ENCODE measurements at places on chromosomes 3 and 15.
A peak's percentile ranks its signal among the peaks of the same experiment; 100 is the strongest.

- no peak for DNase-seq
Observed at GRCh38 chr15:72313881-72314280, 6.1 kb downstream of the CELF6 start.

GRCh38 chr3:47429476-47430270 is 46.1 kb downstream of the SCAP start:
- no peak for DNase-seq

DNA sequence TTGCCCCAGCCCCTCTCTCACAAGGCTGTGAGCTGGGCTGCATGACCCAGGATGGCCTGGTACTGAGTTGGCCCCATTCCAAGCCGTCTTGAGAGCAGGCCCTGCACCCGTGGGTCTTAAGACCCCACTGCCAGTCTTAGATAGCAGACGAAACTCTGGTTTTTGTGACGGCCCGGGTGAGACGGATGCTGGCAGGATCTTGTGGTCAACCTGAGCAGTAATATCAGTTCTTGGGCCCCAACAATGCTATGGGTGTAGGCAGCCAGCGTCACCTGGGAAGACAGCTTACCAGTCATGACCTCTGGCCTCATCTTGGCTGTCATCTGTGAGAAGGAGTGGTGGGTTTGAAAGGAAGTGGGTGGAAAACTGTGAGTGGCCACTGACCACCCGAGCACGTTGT is 305.8 kb downstream of the ARRDC4 start:
- DNase-seq: no peak

GRCh38 chr3:128603811-128604775 is 46.5 kb downstream of the RPN1 start:
- DNase-seq: peak; percentile 96

GRCh38 chr3:20878691-20879090 is 692.7 kb upstream of the SGO1 start:
- no peak for DNase-seq

- DNase-seq: peak; percentile 56
Observed at GRCh38 chr3:17974206-17974841, 231.9 kb upstream of the TBC1D5 start.

GRCh38 chr3:134009345-134010000 is 20.3 kb downstream of the SLCO2A1 start:
- no peak for DNase-seq

DNA sequence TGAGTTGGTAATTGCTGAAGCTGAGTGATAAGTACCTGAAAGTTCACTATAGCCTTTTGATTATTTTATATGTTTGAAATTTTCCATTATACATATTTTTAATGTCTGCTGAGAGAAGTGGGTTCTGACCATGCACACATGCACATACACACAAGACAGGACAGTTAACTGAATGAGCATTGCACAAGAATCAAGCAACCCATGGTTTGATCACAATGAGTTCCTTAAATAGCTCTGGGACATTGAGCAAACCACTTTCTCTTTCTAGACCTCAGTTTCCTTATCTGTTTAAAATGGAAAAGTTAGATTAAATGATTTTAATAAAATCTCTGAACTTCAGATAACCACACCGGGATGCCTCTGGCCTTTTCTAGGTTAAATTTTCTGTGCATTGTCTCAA is 26.7 kb downstream of the SNTN start:
- DNase-seq: peak; percentile 96

DNA sequence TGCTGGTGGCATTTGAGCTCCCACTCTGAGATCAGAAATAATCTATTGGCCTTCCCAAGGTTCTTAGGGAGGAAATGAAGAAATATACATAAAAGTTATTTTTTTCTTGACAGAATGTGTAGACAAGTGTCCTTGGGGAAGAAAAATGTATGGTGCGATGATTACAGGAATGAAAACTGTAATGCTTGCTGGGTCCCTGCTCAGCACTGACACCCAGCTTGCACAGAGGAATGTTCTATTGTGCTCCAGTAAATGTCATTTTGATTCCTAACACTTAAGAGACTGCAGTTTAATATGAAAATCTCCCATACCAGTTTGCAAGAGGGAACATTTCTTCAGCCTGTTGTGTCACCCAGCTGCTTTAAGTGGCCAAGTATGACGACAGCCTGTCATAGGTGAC is 271.3 kb upstream of the TPM1 start:
- DNase-seq: no peak

DNA sequence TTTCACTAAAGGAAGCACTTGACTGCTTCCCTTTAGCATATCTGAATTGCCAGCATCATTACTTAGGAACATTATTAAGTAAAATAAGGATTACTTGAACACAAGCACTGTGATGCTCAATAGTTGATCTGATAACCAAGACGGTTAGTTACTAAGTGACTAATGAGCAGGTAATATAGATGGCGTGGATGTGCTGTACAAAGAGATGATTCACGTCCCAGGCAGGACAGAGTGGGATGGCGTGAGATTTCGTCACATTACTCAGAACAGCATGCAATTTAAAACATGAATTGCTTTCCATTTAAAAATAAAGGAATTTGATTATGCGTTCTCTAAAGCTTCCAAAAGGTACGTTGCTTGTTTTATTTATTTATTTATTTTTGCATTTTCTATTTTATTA is 240.0 kb upstream of the ARHGEF26 start:
- DNase-seq: no peak

Measured in MV-4-11 (cell line).